ENCODE measurements at places on chromosomes 1 and 21. TPM values are rescaled to one million over a fixed set of nuclear protein-coding genes. Genes with fewer than 3 reads are reported as not detected.
A peak's percentile ranks its signal among the peaks of the same experiment; 100 is the strongest.

DNA sequence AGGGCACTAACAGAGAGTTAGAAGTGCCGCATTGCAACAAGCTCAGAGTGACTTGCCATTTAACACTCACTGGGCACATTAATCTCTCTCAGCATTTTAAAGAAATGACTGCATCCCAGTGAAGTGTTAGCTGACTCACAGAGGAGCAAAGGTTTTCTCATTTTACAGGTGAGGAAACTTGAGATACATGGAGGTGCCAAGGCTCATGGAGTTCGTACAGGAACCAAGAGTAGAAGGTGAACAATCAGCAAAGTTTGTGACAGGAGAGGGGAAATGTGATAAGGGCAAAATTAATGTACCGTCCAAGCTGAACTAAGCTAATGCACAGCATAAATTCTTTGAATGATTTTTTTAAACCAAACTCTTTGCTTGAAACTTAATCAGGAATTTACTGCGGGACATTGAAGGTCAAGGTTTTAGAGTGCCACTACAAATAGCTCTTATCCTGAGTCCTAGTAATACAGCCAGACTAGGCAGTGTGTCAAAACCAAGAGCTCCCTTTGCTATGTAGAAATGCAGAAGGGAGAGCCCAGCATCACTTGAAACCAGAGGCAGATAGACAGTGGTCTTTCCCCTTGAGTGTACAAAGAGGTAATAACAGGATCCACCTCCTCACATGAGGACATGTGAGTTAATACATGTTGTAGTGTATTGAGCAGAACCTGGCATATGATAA, 22.4 kb upstream of the NTPCR start:
- no peaks in the 10 kb centered on the region for H3K36me3 ChIP-seq
- H3K4me3 ChIP-seq, result no peak overlapping the region
- no peaks in the 10 kb centered on the region for H3K27me3 ChIP-seq

- peaks cover 26% of the 10 kb centered on the region for H3K36me3 ChIP-seq
- no peak overlapping the region for H3K4me3 ChIP-seq
- no peak for DNase-seq
- H3K27me3 ChIP-seq, result no peaks in the 10 kb centered on the region
Observed at GRCh38 chr1:12572522-12572921, 45.5 kb downstream of the DHRS3 start.

- H3K4me1 ChIP-seq, result peaks cover 22% of the 10 kb centered on the region
- no peaks in the 10 kb centered on the region for H3K27me3 ChIP-seq
- H3K4me3 ChIP-seq, result no peak overlapping the region
- no peak for DNase-seq
- no peak overlapping the region for H3K27ac ChIP-seq
- H3K36me3 ChIP-seq, result no peaks in the 10 kb centered on the region
Observed at GRCh38 chr1:43878854-43879253, 54.7 kb upstream of the ARTN start.

GRCh38 chr1:84271441-84272151, 29.9 kb upstream of the SAMD13 start:
- H3K27ac ChIP-seq, result no peak overlapping the region
- no peaks in the 10 kb centered on the region for H3K27me3 ChIP-seq
- peaks cover 4% of the 10 kb centered on the region for H3K4me1 ChIP-seq
- DNase-seq, result peak; percentile 52
- no peaks in the 10 kb centered on the region for H3K36me3 ChIP-seq

DNA sequence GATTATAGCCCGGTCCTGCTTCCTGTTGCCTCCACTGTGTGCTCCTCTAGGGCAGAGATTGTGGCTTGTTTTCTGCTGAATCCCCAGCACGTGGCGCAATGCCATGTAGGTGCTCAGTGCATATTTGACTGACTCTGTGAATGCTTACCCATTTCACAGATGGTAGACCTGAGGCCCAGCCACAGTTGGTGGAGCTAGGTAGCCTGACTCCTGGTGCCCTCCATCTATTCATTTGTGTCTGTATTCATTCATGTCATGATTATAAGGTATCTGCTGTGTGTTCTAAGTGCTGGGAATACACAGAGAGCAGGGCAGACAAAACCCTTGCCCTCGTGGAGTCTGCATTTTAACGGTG, 22.5 kb downstream of the TNFRSF1B start:
- H3K27ac ChIP-seq, result no peak overlapping the region
- DNase-seq, result no peak
- no peaks in the 10 kb centered on the region for H3K36me3 ChIP-seq

DNA sequence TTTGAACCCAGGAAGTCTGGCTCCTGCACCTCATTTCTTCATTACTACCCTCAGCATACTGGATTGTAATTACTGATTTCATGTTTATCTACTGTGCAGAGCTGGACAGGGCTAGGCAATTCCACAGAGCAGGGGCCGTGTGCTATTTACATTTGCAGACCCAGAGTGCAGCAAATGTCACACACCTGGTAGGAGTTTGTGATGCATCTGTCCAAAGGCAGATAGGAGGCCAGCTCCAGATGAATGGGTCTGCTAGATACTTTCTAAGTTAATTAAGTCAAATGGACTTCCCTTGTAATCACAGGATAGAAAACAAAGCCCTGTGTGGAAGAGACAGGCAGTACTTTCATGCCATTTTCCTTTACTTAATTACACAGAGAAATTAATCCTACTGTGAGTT, 46.2 kb downstream of the PGBD5 start:
- no peaks in the 10 kb centered on the region for H3K4me1 ChIP-seq
- H3K27ac ChIP-seq, result no peak overlapping the region
- no peak for DNase-seq
- no peaks in the 10 kb centered on the region for H3K36me3 ChIP-seq
- no peak overlapping the region for H3K4me3 ChIP-seq

DNA sequence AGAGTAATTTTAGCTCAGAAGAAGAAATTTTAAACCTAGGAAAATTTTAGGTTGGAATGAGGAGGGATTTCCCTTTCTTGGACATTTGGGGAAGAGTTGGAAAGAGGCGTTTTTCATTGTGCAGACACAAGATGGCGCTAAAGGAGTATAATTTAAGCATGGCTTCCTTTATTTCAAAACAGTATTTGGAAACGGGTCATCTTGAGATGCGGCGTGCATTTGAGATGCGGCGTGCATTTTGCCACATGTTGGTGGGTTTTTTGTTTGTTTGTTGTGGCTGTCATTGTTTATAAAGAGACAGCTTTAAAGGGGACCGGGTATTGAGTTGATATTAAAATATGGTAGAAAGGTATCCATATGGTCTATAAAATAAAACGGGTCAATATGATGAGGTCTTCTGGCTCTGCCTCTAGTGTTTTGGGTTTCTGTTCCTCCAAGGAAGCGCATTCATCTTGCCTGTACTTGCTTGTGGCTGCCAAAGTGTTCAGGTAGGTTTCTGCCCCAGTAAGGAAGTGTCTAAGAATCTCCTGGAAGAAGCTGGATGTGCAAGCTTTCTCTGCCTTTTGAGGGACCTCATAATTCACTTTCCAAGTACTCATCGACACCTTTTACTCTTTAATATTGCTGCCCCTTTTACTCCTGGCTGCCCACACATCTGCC, 210.3 kb downstream of the SLC35F3 start:
- no peak overlapping the region for H3K27ac ChIP-seq
- no peaks in the 10 kb centered on the region for H3K36me3 ChIP-seq
- peak; percentile 78 for DNase-seq
- H3K4me1 ChIP-seq, result no peaks in the 10 kb centered on the region
- H3K27me3 ChIP-seq, result 0 out of 2 replicates have a peak, but pooled peaks cover 6% of the 10 kb centered on the region

GRCh38 chr1:32334864-32335534, 1.0 kb downstream of the MARCKSL1 start:
- peaks cover 13% of the 10 kb centered on the region for H3K4me1 ChIP-seq
- no peak overlapping the region for H3K27ac ChIP-seq
- DNase-seq, result peak; percentile 72
- H3K36me3 ChIP-seq, result no peaks in the 10 kb centered on the region

GRCh38 chr1:190578526-190578925, 100.9 kb upstream of the BRINP3 start:
- no peak for DNase-seq
- no peaks in the 10 kb centered on the region for H3K27me3 ChIP-seq
- no peaks in the 10 kb centered on the region for H3K36me3 ChIP-seq
- no peak overlapping the region for H3K4me3 ChIP-seq

GRCh38 chr21:26052057-26052456, 118.5 kb downstream of the APP start:
- peaks cover 23% of the 10 kb centered on the region for H3K36me3 ChIP-seq
- H3K27me3 ChIP-seq, result no peaks in the 10 kb centered on the region
- no peak overlapping the region for H3K27ac ChIP-seq
- no peak for DNase-seq
- no peak overlapping the region for H3K4me3 ChIP-seq

- no peak for DNase-seq
- no peak within 1 kb of the TSS for H3K4me3 ChIP-seq
- H3K27ac ChIP-seq, result no peak within 1 kb of the TSS
- H3K4me1 ChIP-seq, result no peaks in the 10 kb centered on the region
- peaks cover 16% of the 10 kb centered on the region for H3K27me3 ChIP-seq
- H3K36me3 ChIP-seq, result no peaks in the 10 kb centered on the region
Observed at GRCh38 chr1:26158908-26159742, at the start of gene FAM110D. FAM110D (plus strand) TSS chr1:26159079; CDS start chr1:26161292, 2,213 bp downstream.

- no peaks in the 10 kb centered on the region for H3K4me1 ChIP-seq
- no peaks in the 10 kb centered on the region for H3K27me3 ChIP-seq
- no peak overlapping the region for H3K27ac ChIP-seq
Observed at GRCh38 chr1:180270530-180271271, 40.6 kb downstream of the LHX4 start.

DNA sequence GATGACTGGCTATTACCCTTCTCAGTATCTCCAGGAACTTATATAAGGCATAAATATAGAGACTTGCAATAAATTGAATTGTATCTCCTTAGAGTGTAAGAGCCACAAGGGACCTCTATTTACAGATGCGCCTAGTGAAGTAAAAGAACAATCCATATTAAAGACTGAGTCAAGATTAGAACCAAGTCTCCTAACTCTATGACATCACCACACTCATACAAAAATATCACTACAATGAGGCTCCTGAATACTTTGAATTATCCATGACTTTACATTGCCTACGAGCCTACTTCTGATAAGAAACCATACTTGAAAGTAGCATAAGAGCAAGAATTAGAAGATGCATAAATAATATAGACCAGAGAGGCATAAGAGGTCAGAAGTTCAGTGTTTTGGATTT, 18.8 kb downstream of the DPYD start:
- H3K27ac ChIP-seq, result no peak overlapping the region
- H3K4me3 ChIP-seq, result no peak overlapping the region
- no peaks in the 10 kb centered on the region for H3K27me3 ChIP-seq

DNA sequence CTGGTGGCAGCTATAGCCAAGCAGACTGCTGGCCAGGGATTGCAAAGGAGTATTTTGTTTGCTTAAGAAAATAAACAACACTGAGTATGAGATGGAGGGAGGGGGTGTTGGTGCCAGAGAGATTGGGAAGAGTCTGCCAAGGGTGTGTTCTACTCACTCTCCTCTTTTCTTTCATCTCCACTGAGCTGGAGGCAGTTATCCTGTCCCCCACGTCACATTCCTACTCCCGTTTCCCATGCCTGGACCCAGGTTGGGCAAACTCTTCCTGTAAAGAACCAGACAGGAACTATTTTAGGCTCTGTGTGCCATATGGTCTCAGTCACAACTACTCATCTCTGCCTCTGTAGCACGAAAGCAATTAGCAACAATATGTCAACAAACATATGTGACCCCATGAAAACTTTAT, 1.4 kb upstream of the IL24 start:
- H3K27ac ChIP-seq, result peak overlapping the region; percentile 83
- H3K36me3 ChIP-seq, result no peaks in the 10 kb centered on the region
- DNase-seq, result peak; percentile 85
- H3K4me3 ChIP-seq, result no peak overlapping the region

- H3K27ac ChIP-seq, result no peak overlapping the region
- no peaks in the 10 kb centered on the region for H3K36me3 ChIP-seq
- H3K4me3 ChIP-seq, result no peak overlapping the region
Observed at GRCh38 chr1:173042806-173043205, 7.9 kb downstream of the TNFSF18 start.

DNA sequence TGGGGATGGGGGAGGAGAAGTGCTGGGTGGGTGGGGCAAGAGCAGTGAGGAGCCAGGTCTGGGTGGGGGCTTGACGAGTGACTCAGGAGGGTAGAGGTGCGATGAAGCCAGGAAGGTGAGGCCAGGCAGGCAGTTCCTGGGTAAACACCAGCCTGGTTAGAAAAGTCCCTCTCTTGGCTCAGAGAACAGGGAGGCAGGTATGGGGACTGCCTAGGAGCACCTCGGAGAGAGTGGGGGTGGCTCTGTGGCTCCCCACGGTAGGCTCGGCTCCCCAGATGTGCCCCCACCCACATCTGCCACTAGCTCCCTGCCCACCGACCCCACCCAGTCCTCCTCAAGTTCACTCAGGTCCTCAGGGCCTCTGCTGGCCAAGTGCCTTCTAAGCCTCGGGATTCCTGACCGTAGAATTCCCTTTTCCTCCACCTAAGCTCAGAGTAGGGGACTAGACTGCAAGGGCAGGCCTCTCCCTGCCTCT, 1.2 kb downstream of the HSPG2 start:
- H3K27ac ChIP-seq, result peak overlapping the region; percentile 100
- peak overlapping the region; percentile 89 for H3K4me3 ChIP-seq
- no peaks in the 10 kb centered on the region for H3K36me3 ChIP-seq

- H3K36me3 ChIP-seq, result no peaks in the 10 kb centered on the region
- no peak overlapping the region for H3K27ac ChIP-seq
- peaks cover 8% of the 10 kb centered on the region for H3K27me3 ChIP-seq
Observed at GRCh38 chr21:43284238-43284637, 115.4 kb downstream of the CRYAA start.

Gene SYPL2
- polyA plus RNA-seq, result 0.38 TPM

Gene CDK18
- polyA plus RNA-seq, result not detected

Gene SLC37A1
- polyA plus RNA-seq, result 0.23 TPM

Gene C4BPB
- not detected for polyA plus RNA-seq

Gene HTR1D
- polyA plus RNA-seq, result not detected

Gene MCOLN3
- polyA plus RNA-seq, result 0.77 TPM

Gene NPPA
- not detected for polyA plus RNA-seq

Gene WNT2B
- 0.61 TPM for polyA plus RNA-seq

Gene PRR9
- 0.30 TPM for polyA plus RNA-seq

Gene SPRR4
- polyA plus RNA-seq, result not detected

Gene FCER1A
- polyA plus RNA-seq, result not detected

Gene PLA2G4A
- 1.5 TPM for polyA plus RNA-seq

All from GM23248 (cell line).